CD4-positive, alpha-beta T cell treated with Interferon alpha-2 for 1 hour (primary cell): ENCODE measurements at places on chromosomes 2 and 18.

GRCh38 chr2:173673640-173674039 is 291.5 kb downstream of the SP3 start:
- DNase-seq, result no peak

DNA sequence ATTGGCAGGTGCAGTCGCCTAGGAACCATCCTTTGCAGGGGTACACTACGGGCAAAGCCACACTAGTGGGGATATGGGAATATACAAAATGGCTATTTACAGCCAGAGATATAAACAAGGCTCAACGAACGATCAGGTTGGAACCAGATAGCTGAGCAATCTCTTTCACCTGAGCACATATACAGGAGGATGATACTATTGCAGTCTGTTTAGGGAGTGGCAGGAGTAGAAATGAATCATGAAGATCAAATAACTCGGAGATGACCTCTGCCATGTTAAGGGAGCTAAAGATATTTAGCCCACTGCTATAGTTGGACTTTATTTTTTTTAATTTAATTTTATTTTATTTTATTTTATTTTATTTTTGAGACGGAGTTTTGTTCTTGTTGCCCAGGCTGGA is 33.8 kb downstream of the TEX44 start:
- no peak for DNase-seq

GRCh38 chr2:5561006-5561405 is 131.2 kb upstream of the SOX11 start:
- DNase-seq, result no peak

DNA sequence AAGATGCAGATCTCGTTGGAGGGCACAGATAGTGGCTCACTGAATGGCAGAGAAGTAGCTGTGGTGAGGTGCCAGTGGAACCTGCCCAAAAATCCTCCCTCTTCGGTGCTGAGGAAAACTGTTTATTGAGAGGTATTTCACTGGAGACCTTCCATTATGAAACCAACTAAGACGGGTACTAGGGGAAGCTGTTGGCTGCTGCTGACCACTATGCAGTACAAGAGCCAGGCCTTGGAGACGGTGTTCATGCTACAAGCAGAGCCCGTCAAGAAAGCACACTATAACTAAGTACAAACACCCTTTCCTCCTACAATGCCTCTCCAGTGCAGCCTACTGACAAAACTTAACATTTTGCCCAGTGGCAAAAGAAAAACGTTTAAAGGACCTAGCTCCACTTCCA is 4.6 kb downstream of the ARL5A start:
- DNase-seq, result no peak

- DNase-seq, result no peak
Observed at GRCh38 chr2:9109871-9110270, 96.7 kb upstream of the ASAP2 start.

GRCh38 chr18:36580266-36580665 is 248.5 kb downstream of the TPGS2 start:
- no peak for DNase-seq

GRCh38 chr2:72128059-72128842 is 19.4 kb downstream of the CYP26B1 start:
- DNase-seq, result no peak

- DNase-seq, result no peak
Observed at GRCh38 chr2:170468557-170468956, 246.6 kb upstream of the SP5 start.

DNA sequence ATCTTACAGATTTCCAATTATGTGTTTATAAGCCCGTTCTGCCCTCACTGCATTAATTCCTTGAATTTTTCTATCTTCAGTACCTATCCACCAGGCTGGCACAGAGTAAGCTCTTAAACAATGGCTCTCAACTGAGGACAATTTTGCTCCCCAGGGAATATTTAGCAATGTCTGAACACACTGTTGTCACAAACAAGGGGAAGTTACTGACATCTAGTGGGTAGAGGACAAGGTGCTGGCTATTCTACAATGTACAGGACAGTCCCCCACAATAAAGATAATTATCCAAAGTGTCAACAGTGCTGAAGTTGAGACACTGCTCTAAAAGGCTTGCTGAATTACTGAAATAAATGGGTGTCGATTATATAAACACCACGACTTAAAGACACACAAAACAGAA is 5.0 kb downstream of the NDUFS1 start:
- DNase-seq, result no peak
